Activated T-cell treated with anti-CD3 and anti-CD28 coated beads for 1 hour (primary cell): ENCODE measurements at places on chromosomes 2 and 18.

DNA sequence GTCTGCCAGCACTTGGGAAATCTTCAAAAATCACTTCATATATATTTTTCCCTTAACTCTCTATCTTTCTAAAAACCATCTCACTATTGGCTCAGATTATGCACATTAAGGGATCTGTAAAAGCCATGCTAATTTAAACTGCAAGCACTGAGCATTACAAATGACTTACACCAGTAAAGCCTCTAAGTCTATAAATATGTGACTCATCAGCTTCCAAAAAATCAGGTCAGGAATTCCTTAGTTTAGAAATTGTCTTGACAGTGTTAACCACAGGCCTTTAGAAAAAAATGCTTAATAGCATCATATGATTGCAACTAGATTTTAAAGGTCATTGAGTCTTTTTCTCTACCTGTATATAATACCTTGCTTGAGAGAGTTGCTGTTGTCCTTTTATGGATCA, 1113.6 kb upstream of the PIK3C3 start:
- DNase-seq, result no peak

- no peak for DNase-seq
Measured at GRCh38 chr2:174080672-174081121, 115.5 kb upstream of the SP3 start.

DNA sequence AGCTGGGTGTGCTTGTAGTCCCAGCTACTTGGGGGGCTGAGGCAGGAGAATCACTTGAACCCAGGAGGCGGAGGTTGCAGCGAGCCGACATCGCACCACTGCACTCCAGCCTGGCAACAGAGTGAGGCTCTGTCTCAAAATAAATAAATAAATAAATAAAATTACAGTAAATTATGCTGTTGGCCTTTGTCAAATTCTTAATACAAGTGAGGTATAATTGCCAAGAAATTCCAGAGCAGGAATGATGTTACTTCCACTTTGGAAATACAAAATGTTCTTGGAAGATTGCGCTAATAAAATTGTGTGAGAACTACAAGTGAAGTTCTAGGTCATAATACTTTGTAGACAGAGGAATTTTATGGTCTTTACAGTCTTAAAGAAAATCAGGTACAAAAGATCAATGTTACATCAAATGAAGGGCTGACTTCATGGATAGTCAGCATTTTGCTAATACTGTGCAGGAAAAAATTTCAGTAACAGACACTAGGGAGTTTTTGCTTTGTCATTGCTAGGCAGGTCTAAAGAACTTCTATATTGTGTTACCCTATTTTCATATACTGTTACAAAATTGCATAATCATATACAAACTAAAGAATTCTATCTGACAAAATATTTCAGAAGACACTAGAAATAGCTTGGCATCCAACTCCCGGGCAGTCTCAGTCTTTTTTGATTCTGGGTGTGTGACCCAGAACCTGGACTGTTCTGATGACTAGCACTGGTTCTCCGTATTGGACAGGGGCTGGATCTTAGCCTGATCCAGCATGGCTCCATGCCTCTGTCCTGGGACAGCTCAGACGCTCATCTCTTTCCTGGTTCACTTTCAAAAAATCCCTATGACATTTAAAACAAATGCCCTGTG, 76.0 kb upstream of the STK17B start:
- no peak for DNase-seq

DNA sequence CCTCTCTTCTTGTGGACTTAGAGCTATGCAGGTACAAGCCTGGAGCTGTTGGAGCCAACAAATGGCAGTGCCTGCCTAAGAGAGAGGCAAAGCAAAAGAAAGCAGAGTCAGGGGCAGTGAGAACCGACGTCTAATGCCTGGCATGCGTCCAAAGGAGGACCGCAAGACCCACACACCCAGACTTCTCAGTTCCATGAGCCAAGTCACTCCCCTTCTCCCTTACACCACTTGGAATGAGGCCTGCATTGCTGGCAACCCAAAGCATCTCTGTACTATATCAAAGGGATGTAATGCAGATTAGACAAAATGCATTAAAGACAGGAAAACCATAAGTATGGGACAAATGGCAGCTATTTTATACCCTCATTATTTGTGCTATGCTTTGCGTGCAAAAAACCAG, 49.9 kb upstream of the RNU4ATAC start:
- DNase-seq, result no peak
